ENCODE measurements at places on chromosomes 7 and 10.

DNA sequence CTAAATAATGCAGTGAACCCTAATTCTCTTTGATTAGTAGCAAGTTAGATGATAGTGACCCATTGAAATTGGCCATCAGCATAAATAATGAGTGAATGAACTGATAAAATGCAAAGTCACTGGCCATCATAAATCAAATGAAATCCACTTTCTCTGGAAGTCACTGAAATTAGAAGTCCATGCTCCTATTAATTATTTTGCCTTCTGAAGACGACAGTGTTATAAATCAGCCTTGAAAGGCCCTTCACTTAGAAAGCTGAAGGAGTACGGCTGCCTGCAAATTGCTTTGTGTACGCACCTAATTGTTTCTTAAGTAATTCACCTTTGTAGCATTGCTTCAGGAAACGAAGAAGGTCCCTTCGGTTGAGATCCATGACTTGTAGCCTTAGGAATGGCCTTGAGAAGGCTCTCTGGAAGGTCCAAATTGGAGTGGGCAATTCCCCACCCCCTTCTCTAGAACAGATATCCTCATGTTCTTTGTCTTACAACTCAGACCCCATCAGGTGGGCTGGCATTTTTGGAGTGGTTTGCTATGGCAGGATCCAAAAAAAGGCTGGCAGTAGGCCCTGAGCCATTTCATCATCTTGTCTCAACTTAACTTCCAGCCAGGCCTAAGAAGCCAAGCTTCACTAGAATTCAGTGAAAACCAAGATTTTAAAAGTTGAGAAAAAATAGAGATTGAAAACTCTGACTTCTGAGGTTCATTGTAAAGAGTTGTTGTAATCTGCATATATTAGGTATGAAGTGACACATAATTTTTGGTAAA is 420.3 kb downstream of the LRMDA start:
- no peak for DNase-seq

DNA sequence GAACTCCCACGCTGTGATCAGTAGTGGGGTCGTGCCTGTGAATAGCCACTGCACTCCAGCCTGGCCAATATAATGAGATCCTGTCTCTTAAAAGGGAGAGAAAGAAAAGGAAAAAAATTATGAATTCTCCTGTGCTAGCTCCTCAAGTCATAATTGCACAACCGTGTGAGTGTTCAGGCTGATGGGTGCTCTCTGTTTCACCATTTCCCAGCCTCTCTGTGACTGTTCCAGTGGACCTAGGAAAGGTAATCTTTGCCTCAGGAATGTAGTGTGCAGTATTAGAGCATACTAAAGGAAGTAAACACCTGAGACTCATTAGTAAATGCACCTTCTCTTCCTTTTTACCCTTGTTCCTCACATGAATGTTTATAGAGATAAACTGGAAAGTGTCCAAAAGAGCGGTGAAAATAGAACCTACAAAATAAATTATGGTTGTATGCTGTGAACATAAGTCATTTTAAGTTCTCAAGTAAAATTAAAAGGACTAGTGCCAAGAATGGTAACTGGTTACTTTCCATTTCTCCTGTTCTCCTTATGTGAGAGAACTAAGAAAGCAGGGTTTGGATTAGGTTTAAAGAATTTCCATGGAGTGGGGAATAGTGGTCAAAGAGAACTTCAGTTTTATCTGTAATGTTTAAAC is 42.7 kb downstream of the INPP5F start:
- DNase-seq = no peak

GRCh38 chr7:69932034-69932628 is 333.9 kb downstream of the AUTS2 start:
- no peak for DNase-seq

DNA sequence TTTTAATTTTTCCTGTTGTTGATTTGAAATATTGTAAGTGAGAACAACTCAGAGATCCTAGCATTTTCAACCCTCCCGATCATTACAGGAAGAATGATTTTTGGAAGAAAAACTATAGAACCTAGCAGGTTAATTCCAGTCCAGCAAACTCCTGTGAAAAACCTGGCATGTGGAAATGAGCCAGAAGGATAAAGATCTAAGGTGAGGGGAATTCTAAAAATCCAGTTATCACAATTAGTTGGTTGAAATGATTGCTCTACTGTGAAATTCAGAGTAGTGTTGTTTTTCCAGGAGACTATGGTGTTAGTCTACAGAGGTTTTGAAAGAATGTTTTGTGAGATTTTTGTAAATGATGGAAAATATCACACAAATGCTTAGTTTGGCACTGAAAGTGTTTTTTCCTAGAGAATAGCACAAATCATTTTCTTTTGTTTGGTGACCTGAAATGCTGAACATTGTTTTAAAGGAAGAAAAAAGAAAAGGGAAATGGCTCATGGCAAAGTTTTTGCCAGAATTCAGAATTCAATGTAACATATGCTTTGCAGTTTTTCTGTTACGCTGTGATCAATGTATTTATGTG is 152.4 kb upstream of the SLC26A5 start:
- DNase-seq = no peak

DNA sequence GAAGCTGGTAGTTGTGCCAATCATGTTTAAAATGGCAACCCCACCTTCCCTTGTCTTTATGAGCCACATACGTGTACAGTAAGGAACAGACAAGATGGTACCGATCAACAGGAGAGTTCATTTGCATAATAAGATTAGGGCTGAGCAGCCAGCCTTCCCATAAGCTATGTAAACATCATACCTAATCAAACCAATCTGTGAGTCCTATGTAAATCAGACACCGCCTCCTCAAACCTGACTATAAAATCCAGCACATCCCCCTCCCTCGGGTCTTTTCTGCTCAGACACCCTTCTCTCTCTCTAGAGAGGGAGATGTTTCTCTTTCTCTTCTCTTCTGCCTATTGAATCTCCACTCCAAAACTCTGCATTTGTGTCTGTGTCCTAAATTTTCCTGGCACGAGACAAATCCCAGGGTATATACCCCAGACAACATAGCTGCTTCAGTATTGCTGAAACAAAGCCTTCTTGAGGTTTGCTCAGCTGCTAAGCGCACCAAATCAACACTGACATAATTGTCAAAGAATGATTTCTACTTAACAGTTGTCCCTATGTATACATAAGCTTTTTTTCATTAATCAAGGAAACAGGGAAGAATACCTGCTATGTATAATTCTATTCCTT is 279.2 kb downstream of the THSD7A start:
- no peak for DNase-seq

GRCh38 chr7:26035552-26035951 is 116.4 kb upstream of the NFE2L3 start:
- no peak for DNase-seq

Measured in hypothalamus (tissue), 51 donors.